ENCODE measurements at places on chromosomes 5 and 9.

DNA sequence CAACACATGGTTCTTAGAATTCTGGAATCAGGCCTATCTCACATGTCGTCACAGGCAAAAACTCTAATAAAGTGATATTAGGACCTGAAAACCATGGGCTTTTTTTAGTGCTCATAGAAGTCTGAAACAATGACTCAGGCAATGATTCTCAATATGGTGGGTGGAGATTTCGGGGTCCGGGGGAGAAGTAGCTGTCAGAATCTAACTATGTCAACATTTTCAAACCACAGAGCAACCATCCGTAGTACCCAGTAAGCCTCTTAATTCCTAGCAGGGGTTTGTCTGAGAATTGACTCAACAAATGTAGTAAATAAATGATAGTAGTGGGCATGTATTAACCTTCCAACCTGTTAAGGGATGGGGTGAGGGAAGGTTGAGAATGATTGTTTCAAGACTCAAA lies 2.6 kb downstream of the AMACR start:
- DNase-seq = no peak

DNA sequence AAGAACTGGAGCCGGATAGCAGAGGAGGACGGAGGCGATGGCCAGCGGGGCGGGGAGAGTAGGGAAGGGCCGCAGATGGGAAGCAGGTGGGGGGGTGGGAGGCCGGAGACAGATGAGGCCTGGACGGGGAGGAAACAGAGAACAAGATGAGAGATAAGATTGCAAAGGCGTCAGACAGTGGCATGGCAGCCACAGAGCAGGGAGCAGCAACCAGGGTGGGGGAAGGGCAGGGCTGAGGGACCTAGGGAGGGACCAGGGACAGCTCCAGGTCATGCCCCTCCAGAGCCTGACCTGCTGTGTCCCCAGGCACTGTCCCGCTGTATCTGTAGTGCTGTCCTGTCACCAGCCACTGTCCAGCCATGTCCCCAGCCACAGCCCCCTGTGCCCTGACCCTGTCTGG lies 49.6 kb upstream of the LMX1B start:
- no peak for DNase-seq

DNA sequence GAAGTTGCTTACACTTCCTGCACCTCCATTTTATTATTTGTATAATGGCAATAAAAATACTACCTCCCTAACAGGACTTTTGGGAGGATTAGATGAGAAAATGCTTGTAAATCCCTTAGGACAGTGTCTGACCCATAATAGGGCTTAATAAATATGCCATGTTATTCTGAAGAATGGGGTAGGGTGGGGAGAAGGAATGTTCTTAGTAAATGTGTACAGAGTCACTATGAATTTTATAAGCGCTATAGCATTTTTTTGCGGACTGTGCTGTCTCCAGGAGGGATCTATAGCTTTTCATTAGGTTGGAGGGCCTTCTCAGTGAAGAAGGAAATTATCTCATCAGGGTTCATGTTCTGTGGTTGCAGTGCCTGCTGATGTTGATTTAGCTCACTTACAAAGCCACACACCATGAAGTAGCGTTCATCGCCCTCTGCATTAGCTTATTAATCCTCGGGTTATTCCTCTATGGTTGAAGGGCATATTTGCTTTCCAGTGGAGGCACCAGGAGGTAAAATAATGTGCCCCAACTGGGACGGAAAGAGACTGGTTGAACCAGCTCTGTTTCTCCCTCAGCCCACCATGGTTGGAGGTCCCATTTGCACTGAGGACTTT lies 497.1 kb downstream of the ARHGEF28 start:
- no peak for DNase-seq

- DNase-seq = no peak
Measured at GRCh38 chr9:104795857-104796256, 31.9 kb downstream of the NIPSNAP3B start.

- DNase-seq = no peak
Measured at GRCh38 chr9:37005517-37006140, 28.4 kb downstream of the PAX5 start.

- no peak for DNase-seq
Measured at GRCh38 chr5:170223360-170223759, 9.4 kb upstream of the C5orf58 start.

DNA sequence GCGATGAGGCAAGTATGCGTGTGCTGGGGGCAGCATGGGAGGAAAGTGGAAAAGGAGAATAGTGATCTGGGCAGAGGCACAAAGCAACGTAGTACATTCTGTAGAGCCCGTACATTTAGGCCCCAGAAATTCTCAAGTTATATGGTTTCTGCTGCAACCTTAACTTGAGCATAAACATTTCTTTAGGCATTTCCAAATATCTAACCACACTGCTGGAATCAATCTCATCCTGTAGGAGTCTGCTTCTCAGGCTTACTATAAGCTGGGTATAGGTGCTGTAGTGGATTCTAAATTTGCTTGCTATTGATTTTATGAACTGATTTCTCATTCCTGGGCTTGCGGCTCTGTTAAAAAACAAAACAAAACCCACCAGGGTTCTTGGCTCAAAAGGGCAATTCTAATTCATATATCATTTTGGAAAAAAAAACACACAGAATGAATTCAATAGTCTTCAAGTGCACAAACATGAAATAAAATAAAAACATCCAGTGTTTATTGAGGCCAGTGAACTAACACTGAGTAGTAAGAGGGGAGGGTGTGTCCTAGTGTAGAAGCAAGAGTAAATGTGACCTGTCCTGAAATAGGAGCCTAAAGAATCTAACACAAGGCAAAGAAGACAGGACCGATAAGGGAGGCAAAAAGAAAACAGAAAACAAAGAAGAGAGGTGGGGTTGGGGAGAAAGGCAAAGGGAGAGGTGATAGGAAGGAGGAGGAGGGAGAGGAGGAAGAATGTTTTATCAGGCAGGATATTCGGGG lies 145.5 kb upstream of the LHFPL2 start:
- no peak for DNase-seq

DNA sequence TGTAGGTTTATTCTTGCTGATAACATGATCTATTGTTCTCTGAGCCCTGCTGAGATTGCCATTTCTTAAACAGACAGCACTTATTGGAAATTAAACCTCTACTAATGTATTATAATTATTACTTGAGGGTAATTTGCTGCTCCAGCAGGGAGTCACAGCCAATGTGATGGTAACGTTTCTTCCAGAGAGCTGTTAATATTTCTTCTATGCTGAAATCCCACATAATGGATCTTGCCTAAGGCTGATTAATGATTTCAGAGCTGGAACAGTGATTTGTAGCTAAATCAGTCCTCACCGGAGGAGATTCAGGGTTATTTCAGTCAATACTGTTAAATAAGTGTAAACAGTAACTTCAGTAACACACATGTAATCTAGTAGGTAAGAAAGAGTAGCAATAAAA lies 170.1 kb downstream of the CDH12 start:
- no peak for DNase-seq

DNA sequence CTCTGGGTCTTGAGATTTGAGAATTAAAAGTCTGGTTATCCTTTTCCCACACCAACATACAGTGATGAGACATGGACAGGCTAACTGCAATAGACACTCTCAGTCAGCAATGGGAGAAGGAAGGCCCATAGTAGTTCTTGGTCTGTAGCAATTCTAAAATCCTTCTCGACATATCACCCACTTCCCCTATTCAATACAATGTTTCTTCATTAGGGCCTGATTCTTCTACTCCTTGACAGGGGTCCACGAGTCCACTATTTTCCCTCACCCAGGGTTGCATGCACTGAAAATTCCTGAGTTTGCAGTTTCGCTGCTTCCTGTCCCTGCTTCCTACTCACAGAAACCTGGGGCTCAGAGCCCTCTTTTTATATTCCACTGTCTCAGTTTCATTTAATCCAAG lies 402.8 kb downstream of the MAT2B start:
- no peak for DNase-seq

DNA sequence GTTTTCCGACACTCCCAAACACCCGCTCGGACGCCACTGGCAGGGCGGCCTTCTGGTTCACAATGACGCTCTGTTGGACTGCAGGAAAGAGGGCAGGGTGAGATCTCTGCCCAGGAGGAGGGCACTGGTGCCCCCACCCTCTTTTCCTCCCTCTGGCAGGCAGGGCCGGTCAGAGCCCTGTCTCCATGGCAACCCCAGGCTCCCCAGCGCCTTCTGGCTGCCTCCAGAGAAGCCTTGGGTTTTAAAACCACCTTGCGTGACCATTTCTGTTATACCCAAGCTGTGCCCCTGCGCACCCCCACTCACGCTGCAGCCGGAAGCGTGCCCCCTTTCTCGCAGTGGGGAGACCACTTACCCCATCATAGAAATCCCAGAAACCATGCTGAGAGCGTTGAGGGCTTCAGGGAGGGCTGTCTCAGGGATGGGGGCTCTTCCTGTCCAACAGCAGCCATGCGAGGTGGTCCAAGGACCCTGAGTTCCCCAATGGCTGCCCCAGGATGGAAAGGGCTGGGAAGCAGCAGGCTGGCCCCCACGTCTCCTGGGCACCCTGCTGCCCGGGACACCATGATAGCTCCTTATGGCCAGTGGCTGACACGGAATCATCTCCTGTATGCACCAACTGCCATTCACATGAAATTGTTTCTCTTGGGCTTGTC lies 7.3 kb downstream of the C9orf50 start:
- no peak for DNase-seq

GRCh38 chr5:154285661-154286408 lies 95.3 kb downstream of the GALNT10 start:
- no peak for DNase-seq

GRCh38 chr5:33637011-33637410 lies 196.2 kb downstream of the TARS1 start:
- no peak for DNase-seq

DNA sequence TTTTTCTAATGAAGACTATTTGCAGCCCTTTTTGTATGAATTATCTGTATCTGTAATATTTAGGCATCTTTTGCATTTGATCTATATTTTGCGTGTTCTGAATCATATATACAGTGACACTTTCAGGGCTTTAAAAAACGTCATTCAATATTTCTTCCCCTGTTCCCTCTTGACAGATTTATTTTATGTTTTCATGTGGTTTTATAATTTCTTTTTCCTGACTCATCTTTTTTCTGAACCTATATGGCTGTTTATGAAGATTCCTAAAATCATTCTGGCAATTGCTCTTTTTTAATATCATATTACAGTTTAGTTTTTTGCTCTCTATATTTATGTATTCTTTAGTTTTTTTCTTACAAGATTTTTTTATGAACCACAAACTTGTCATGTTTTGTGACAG lies 67.6 kb downstream of the SMARCA2 start:
- no peak for DNase-seq

GRCh38 chr5:151805414-151806223 lies 33.9 kb downstream of the G3BP1 start:
- no peak for DNase-seq

- DNase-seq = no peak
Measured at GRCh38 chr5:126633552-126633951, 32.8 kb downstream of the PHAX start.

DNA sequence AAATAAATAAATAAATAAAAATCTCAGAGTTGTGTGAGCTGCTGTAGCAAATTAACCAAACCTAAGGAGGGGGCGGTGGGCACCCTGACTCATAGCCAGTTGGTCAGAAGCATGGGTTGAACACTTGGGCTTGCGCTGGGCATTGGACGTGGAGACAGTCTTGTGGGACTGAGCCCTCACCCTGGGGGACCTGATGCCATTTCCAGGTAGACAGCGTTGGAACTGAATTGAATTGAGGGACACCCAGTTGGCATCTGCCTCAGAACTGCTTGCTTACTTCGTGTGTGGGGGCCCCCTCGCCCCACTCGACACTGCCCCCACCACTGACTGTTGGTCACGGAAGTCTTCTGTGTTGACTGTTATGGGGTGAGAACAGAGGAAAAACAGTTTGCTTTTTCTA lies 19.0 kb upstream of the TBC1D9B start:
- DNase-seq = no peak

DNA sequence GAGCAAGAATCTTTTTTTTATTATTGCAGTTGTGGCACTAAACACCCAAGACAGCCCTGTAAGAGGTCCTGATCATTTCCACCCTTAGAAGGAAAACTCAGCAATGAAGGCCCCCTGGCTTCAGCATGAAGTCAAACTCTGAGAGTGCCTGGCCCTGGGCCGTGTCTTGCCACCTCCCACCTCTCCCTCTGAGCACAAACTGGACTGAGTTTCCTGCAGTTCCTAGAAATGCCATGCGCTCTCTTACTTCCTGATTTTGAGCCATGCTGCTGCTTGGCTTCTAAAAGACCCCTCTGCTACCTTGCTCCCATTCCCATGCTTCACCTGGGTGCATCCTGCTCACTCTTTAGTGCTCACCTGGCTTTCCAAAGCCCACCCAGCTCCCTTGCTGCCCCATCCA lies 140.4 kb upstream of the KLF9 start:
- no peak for DNase-seq
